ENCODE measurements at places on chromosomes 3 and 15.
A peak's percentile ranks its signal among the peaks of the same experiment; 100 is the strongest.

DNA sequence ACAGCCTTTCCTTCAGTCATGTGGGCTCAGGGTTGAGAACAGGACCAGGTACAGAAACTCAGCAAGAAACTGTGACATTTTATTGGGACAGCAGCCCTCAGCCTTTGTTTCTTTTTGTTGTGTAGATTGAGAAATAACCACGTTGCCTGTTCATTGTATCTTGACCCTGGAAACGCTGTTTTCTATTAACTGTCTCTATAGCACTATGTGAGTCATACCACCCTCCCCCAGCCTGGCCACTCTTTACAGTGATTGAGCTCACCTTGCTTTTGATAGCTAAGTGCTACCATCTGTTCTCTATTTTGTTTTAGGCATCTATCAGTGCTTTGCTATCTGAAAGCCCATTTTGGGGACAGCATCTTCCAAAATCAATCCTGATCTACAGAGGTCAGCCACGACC, 127.9 kb downstream of the CD47 start:
- no peak for DNase-seq

DNA sequence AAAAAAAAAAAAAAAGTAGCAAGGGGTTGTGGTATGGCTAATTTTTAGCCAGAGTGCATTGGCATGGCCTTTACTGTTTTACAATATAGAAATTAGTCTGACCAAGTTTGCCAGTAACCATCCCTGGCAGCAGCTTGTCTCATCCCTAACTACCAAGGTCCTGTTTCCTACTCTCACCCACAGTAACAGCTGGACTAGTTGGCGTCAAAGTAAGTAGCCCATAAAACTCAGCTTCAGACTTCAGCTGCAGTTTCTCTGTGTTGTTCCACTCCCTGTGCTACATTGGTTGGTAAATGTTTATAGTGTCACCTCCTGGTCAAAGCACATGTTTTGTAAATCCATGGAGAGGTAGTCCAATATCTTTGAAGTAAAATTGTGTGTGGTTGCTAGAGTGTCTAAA, 691.3 kb downstream of the ZPLD1 start:
- DNase-seq = no peak

DNA sequence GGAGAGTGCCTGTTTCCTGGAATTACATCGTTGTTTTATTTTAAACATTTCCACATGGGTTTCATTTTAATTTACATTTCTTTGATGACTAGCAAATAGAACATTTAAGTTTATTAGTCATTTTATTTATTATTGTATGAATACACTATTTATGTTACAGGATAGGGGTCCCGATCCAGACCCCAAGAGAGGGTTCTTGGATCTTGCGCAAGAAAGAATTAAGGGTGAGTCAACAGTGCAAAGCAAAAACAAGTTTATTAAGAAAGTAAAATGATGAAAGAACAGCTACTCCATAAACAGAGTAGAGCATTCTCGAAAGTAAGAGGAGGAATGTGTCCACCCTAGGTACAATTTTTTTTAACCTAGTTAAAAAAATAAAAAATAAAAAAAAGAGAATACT, 539.5 kb downstream of the NAALADL2 start:
- DNase-seq = no peak

DNA sequence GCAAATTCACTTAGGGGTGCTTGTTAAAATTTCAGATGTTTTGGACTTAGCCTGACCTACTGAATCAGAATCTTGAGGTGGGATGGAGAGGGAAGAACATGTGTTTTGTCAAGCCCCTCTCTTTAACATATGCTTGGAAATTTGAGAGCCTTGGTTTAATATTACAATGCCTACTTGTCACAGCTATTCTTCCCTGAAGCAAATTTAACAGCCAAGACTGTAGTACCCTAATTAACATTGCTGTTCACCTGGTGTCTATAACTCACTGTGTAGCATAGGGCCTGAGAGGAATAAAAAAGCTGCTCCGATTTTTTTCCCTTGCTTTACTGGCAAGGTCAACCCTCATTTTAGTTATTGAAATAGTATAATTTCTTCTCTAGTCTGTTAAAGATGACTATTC, 880.1 kb downstream of the CADM2 start:
- DNase-seq = no peak

DNA sequence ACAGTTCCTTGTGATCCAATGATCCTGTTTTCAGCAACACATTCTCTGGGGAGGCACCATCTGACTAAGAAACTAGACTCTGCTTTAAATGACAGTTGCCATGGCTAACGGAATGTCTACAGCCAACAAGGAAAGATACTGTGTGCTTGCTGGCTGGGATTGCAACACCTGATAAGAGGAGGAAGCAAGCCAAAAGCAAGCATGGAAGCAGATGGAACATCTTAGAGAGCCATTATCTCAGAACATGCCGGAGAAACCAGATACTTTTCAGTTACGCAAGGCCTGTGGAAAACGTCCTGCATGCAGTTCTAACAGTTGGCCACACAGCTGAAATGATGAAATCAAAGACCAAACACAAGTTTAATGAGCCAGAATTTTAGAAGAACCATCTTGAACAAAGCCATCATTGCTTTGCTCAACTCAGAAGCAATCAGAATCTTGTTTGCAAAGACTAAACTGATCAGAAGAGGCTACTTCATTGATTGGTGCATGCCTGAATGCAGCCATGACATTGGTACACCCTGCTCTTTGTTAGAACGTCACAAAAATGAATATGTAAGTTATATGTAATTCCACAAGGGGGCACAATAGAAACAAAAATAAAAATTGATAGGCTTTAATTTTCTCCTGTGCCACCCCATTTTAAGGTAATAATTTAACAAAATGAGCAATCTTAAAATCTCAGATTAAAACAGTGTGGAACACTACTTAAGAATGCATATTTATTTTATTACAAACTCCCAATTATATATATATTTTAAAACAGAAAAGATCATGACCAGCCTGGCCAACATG, 50.8 kb downstream of the GXYLT2 start:
- peak; percentile 30 for DNase-seq

DNA sequence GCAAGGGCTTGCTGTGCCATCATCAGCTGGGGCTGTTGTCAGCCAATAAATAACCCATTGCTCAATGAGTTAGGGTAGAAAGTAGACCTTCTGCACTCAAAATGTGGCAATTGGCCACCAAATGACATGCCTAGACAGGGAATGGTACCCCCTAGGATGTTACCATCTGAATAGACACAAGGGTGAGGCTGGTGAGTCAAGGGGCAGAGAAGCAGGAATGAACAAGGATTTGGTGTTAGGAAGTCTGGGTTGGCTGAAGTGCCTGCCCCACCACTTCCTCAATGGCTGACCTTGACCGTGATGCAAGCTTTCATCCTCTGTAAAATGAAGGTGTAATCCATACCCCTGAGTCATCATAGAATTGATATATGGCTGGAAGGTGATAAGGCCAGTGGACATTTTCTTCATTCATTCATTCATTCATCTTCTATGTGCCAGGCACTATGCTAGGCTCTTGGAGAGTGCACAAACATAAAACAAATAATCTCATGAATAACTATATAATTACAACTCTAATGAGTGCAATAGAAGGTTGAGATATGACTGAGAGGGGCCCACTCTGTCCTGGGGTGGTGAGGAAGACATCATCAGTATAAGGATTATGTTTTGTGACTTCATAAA, 4.4 kb upstream of the CA12 start:
- DNase-seq = no peak

All from GM19239 (cell line).